ENCODE measurements at places on chromosomes 6 and 20.

DNA sequence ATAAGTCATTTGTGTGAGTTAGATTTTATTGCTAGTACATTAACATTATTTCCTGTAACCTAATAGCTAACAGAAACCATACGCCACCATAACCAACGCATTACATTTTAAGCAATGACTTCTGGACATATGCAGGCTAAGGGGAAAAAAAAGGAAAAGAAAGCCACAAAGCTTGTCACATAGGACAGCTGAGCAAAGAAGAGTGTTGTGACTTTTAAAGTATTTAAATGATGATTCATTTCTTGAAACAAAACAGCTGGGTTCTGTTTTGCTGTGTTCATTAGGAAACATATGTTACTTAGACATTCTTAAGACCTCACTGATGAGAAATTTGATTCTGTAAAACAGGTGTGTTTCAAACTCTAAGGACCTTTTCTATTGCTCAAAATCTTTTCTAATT lies 171.4 kb downstream of the COL9A1 start:
- no peak for DNase-seq

DNA sequence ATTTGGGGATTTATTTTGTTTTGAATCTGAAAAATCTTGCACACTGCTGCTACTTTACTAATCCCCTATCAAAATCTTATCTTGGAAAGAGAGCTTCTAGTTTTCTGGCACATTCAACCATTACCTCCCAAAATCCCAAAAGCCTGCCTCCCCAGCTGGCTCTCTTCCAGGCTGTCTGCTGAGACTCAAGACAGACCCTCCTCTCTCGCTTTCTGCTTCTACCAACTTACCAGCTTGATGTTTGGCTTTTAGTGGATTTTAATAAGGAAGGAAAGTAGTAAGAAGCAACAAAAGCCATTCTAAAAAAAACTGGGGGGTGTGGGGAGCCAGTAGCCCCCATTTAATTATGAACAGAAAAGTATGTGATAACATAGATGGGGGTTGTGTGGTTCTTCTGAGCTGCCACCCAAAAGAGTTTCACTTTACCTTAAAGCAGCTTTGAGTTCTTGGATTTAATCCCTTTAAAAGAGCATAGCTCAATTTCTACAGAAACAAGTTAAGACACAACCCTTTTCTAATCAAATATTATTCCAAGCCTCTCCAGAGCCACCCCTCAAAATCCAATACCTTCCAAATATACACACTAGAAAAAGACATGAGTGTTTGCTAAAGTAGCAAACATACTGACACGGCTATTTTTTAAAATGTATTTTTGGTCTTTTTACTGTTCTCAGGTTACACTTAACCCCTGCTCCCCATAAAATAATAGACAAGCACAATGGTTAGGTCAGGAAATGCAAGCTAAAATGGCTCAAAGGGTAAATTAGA lies 71.7 kb downstream of the ATP9A start:
- DNase-seq, result no peak

- no peak for DNase-seq
These were observed 68.8 kb upstream of the MYLIP start for GRCh38 chr6:16060039-16060438.

- no peak for DNase-seq
These were observed 736.2 kb upstream of the ADGRB3 start for GRCh38 chr6:67898875-67899274.

GRCh38 chr6:135951169-135951568 lies 99.7 kb downstream of the PDE7B start:
- no peak for DNase-seq

DNA sequence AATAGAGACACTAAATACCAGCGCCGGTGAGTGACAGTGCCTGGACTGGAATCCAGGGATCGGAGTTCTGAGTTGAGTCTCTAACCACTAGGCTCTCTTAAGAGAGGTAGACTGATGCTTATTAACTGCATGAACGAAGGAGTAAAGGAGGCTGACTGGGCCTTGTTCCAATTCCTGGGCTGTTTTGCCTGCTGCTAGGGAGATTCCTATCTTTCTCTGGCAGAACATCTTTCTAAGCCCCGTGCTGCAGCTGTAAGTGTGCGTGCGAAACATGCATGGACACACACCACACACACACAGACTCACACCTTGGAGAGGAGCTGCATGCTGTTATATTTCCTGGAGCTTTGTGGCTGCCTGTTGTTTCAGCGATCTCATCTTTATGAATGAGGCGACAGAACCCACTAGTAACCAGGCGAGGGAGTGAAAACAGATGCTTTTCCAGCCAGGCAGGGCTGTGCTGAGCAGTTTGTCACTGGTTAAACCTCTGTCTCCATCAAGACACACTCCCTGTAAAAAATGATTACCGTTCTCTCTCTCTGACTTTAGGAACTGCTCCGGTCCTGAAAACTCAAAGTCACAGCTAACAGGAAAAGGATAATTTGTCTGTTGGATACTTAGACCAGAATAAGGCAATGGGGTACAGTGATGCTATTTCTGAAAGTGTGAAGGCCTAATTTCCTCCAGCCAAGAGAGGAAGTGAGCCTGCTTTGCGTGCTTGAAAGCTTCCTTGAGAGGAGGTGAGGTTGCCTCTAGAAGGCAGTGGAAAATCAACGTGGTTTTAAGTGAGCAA lies 157.4 kb upstream of the ZNF217 start:
- no peak for DNase-seq

DNA sequence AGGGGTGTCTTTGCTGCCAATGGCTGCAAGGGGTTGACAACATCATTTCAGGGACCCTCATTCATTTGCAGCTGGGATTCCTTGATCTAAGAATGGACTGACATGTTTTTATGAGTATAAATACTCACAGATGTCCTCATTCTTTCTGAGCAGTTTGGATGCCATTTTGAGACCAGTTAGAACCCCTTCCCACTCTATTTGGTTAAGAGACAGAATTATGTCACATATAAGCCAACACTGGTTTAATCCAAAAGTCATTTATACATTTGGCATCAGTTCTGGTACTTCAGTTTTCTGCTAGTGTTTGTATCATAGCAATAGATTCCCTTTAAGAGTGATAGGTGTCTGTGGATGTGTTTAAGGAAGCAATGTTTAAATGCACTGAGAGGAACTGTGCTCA lies 248.8 kb downstream of the SAMD5 start:
- no peak for DNase-seq

GRCh38 chr20:54525916-54526590 lies 50.7 kb downstream of the DOK5 start:
- DNase-seq, result no peak

GRCh38 chr20:15867899-15868298 lies 705.3 kb downstream of the KIF16B start:
- DNase-seq, result no peak

- DNase-seq, result no peak
These were observed 1001.1 kb upstream of the GJE1 start for GRCh38 chr6:141131616-141132015.

DNA sequence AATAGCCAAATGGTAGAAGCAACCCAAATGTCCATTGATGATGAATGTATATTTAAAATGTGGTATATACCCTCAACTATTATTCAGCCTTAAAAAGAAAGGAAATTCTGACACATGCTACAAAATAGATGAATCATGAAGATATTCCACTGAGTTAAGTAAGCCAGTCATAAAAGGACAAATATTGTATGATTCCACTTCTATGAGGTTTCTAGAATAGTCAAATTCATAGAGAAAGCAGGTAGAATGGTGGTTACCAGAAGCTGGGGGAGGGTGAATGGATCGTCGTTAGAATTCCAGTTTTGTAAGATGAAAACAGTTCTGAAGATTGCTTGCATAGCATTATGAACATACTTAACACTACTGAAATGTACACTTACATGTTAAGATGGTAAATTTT lies 214.3 kb upstream of the MYLIP start:
- DNase-seq, result no peak

DNA sequence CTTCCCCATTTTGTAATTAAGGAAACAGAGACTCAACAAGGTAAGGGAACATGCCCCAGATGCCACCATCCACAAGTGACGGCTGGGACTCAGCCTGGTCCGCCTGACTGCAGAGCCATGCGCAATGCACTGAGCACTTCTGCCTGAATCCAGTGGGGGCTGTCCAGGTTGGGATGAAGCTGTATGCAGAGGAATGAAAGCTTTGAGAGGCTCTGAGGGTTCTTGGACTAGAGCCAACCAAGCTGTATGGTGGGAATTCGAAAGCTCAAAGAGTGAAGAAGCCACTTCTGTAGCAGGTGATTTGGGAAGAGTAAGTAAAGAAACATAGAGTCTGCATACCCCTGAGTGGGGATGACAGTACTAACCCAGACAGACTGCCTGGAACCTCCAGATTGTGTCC lies 127.6 kb upstream of the AKAP12 start:
- no peak for DNase-seq

GRCh38 chr6:138406443-138406842 lies 2.4 kb downstream of the HEBP2 start:
- no peak for DNase-seq

DNA sequence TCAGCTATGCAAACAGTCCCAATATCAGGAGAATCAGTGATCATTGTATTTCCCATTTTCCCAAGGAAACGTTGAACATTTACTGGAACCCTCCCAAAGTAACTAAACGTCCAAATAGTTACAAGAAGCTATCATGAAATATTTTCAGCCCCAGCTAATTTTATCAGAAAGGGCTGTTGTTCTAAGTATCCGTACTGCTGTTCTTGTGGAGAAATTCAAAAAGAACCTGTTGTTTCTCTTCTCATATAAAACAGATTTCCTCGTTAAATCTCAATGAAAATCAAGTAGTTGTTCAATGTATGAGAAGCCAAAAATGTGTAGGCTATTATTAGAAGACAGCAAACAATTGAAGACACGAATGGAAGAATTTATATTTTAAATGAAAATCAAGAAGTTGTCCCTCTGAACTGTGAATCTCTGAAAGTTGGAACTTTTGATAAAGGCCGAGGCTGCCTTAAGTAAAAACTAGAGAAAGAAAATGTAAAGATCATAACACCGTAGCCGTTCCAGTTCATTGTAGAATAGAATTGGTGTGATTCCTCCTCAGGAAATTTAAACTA lies 107.7 kb downstream of the HFE start:
- DNase-seq, result no peak

- no peak for DNase-seq
These were observed 8.7 kb downstream of the UBR2 start for GRCh38 chr6:42572523-42572922.

- DNase-seq, result no peak
These were observed 5.9 kb upstream of the CSTL1 start for GRCh38 chr20:23433628-23434027.

- no peak for DNase-seq
These were observed 57.9 kb downstream of the VAPB start for GRCh38 chr20:58446960-58447265.

GRCh38 chr6:76774781-76775384 lies 688.4 kb downstream of the HTR1B start:
- DNase-seq, result no peak

DNA sequence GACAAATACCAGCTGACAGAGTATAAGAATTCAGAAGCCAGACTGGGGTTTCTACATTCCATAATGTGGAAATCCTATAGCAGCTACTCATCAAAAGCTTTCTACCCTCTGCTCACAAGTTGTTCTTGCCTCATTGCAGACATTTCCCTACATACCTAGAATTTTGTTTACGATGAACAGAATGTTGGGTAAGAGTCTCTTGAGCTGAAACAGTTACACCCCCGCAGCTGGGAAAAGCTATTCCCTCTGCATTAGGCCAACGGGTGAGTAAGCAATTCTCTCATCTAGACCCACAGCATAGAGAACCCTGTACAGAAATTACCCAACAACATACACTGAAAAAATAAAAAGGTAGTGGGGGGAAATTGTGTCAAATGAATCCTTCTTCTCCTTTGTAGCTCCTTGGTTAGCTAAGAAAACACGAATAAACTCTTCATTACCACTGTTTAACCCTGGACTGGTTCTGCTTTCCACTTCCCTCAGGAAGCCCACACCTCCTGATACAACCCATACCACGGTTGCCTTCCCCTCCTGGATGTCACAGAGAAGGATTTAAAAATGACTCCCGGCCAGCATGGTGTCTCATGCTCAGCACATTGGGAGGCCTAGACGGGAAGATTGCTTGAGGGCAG lies 215.0 kb upstream of the SHLD1 start:
- DNase-seq, result no peak

DNA sequence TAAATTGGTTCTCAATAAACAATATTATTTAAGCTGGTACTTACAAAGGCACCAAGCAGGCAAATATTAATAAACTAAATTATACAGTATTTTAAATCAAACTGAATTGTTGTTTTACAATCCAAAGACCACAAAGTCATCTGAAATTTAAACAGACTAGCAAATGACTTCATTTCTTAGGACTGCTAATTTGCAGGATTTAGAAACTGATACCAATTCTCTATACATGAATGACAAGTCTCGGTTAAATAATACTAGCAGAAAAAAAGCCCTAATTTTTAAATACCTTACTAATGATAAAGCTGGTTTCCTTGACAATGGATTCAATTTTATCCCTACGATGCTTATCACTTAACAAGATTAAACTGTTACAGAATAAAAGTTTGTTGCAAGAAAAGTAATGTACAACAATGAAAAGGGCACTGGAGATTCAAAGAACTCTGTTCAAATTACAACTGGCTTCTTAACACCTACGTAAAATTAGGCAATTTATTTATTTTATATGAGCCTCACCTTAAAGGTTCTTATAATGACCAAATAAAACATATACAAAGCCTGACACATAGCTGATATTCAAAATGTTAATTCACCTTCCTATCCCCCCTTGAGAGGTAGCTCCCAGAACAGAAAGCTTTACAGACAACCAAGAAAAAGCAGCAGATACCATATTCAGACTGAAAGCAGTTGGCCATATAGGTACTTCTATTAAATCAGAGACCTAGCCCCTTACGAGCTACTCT lies 33.1 kb downstream of the HBS1L start:
- no peak for DNase-seq

- DNase-seq, result no peak
These were observed 14.8 kb downstream of the APMAP start for GRCh38 chr20:24977797-24978196.

DNA sequence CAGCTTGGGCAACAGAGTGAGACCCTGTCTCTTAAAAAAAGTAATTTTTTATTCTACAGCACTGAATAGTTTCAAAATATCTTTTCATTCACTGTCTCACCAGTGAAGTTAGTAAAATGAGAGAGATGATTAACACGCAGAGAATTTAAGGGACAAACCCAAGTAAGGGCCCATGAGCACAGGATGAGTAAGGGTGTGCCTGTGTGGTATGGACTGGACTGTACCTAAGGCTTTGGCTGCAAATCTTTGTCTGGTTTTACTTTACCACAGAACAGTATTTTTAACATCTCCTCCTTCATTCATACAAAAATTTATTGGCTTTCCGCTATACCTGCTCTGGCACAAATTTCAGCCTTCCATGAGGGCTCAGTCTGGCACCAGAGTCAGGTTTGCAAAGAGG lies 433.3 kb downstream of the UTRN start:
- DNase-seq, result no peak

DNA sequence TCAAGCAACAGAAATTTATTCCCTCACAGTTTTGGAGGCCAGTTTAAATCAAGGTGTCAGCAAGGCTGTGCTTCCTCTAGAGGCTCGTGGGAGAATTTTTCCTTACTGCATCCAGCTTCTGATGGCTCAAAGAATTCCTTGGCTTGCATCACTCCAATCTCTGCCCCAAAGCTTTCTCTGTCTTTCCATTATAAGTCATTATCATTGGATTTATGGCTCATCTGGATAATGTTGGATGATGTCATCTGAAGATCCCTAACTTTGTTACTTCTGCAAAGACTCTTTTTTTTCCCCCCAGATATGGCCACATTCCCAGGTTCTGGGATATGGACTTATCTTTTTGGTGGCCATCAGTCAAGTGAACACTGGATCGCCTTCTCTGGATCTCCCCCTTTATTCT lies 146.3 kb upstream of the B3GAT2 start:
- DNase-seq, result no peak

- no peak for DNase-seq
These were observed 47.3 kb downstream of the EPB41L2 start for GRCh38 chr6:131015630-131016263.

- DNase-seq, result no peak
These were observed 548.8 kb downstream of the COL12A1 start for GRCh38 chr6:74657011-74657410.

Data from T-helper 17 cell (primary cell).